ENCODE measurements at places on chromosomes 6 and 20.

GRCh38 chr6:105326833-105327770 is 75.8 kb downstream of the PREP start:
- DNase-seq: no peak

DNA sequence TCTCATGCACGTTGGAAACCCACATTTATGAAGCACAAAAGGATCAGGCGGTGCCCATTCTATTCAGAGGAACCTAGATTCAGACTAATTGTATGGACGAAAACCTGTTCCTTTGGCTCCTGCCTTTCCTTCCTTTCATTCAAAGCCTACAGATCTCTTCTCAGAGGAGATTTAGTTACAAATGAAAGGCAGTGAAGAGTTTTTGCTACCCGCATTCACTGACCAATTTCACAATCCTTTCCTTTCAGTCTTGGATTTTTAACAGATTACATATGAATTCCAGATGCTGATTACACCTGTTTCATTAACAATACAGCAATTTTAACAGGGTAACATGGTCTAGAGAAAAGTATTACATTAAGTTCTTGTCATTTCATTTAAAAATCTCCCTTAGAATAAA is 32.0 kb downstream of the TMEM242 start:
- DNase-seq: no peak

GRCh38 chr20:1832634-1833033 is 62.6 kb upstream of the SIRPA start:
- DNase-seq: no peak

- DNase-seq: no peak
Observed at GRCh38 chr6:128112494-128112893, 211.6 kb upstream of the THEMIS start.

GRCh38 chr20:25459916-25460535 is 52.6 kb downstream of the GINS1 start:
- DNase-seq: no peak

Data from left lobe of liver (tissue), 2 donors.